Activated T-helper 1 cell treated with anti-CD3 and anti-CD28 coated beads, Interleukin-2, amount 50 U/mL, for 16 hours (primary cell): ENCODE measurements at places on chromosomes 16 and 17.

GRCh38 chr16:19330841-19331397 is 45.4 kb downstream of the CLEC19A start:
- no peak for DNase-seq

DNA sequence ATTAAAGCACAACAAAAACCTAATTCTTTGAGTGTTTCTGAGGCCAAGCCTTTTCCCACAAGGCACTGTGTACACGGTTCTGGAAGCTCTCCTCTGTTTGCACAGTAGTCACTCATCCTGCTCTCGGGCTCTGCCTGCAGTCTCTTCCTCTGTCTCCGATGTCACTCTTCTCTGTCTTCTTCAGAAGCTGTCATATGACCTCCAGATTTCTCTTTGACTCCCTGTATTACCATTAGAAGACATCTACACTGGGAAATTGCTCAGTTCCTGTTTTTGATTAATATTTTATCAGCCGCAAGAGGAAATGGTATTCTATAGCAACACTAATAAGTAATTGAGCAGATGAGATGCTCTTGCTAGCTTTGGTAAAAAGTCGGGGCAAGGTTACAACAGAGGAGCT is 422.9 kb downstream of the WWOX start:
- no peak for DNase-seq

- DNase-seq, result no peak
Observed at GRCh38 chr17:16155536-16155935, 59.8 kb downstream of the NCOR1 start.

- DNase-seq, result no peak
Observed at GRCh38 chr17:72357764-72358365, 237.0 kb downstream of the SOX9 start.

DNA sequence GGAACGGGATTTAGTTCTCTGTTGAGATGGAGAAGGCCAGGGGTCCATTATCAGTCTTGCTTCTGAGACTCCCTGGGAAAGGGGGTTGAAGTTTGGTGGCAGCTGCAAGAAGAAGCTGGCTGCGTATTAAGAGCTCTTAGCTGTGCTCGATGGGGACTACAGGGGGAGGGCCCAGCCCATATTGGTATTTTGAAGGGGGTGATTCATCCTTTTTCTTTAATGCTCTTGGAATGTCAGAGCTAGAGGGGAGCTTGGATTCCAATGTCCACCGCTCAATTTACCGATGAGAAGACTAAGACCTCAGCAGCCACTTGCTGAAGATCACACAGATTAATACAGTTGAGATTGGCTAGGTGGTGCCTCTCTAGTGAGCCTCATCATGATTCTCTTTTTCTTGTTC is 5.0 kb downstream of the NOG start:
- DNase-seq, result no peak

- DNase-seq, result no peak
Observed at GRCh38 chr17:2093349-2093748, 38.4 kb downstream of the HIC1 start.

DNA sequence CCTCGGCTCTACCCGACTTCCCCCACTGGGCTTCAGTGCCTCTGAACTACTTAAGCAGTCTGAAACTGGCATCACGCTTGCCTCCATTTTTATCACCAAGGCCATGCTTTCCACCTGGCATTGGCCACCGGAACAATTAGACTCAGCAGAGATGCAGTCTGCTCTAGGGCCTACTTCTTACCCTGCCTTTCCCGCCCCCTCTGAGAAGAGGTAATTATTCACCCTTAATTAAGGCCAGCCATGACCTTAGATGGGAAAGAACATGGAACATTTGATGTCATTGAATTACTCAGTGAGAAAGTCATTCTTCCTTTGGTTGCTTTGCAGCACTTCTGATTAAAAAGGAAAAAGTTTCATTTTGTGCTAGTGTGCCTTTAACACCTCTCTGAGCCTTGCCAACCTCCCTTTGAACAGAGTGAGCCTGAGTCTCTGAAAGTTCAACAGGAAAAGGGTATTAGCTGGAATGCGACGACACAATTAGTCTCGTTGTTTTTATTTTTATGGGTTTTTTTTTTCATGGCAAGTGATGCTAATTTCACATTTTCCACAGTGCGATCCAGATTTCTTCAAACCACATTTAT is 60.9 kb upstream of the TNRC6A start:
- DNase-seq, result no peak

- DNase-seq, result no peak
Observed at GRCh38 chr17:14318109-14318917, 17.4 kb downstream of the HS3ST3B1 start.

DNA sequence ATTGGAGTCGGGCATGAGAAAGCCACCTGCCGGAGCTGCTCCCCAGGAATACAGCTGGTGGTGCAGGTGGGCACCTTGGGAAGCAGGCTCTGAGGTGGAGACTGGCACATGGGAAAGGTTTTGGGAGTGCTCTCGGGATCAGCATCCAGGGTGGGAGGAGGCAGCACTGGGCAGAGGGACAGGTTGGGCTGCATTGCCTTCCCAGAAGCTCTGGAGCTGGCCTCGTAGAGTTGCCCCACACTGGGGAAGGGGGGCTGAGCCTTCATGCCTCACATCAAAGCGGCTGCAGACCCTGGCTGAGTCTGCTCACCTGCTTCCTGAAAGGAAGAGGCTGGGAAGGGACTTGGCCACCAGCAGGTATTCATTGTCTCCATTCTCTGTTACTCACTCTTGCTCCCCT is 13.5 kb upstream of the GPRC5B start:
- no peak for DNase-seq

GRCh38 chr17:4543557-4544026 is 11.6 kb downstream of the MYBBP1A start:
- no peak for DNase-seq

DNA sequence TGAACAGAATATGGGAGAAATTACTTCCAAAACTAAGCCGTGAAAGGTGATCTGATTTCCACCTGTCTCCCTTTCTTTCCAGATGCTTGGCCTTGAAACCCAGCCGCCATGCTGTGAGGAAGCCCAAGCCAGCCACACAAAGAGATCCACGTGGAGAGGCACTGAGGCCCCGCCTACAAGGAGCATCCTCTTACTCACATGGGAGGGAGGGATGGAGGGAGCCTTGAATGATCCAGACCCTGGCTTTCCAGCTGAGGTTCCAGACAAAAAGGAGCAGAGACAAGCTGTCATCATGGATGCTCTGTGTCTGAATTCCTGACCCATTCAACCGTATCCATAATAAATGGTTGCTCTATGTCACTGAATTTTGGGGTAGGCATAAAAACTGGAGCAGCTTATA is 48.9 kb upstream of the HAPSTR1 start:
- DNase-seq, result no peak

DNA sequence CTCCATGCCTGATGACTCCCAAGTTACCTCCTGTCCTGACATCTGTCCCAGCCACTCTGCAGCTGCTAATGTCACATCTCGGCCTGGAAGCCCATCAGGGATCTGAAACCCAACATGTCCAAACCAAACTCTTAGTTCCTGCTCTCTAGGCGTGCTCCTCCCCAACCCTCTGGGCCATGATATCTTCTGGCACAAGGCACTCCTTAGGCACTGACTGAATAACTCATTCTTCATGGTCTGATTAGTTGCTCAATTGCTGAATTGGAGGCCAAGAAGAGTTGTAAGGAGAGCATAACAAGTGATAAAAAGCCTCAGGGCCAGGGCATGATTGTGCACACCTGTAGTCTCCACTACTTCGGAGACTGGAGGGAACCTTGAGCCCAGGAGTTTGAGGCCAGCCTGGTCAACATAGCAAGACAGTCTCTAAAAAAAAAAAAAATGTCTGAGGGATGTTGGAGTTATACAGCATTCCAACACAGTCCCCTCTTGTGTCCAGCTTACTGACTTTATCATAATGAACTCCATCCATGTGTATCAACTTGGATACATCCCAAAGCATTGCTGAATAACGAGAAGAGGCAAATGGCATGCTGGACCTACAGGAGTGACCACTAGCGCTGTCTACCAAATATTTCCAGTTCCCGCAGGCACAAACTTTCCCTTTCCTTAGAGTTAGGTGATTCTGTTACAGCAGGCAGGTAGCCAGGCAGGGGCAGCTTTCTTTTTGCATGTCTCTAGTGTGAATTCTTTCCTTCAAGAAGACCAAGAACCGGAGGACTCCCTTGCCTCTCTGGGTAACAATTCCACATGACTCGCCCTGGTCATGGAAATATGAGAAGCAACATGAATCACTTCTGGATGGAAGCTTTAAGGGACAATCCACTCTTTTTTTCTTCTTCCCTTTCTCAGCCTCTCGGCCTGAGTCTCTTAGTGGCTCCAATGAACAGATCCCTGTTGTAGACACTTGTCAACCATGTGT is 18.1 kb upstream of the SHCBP1 start:
- no peak for DNase-seq

DNA sequence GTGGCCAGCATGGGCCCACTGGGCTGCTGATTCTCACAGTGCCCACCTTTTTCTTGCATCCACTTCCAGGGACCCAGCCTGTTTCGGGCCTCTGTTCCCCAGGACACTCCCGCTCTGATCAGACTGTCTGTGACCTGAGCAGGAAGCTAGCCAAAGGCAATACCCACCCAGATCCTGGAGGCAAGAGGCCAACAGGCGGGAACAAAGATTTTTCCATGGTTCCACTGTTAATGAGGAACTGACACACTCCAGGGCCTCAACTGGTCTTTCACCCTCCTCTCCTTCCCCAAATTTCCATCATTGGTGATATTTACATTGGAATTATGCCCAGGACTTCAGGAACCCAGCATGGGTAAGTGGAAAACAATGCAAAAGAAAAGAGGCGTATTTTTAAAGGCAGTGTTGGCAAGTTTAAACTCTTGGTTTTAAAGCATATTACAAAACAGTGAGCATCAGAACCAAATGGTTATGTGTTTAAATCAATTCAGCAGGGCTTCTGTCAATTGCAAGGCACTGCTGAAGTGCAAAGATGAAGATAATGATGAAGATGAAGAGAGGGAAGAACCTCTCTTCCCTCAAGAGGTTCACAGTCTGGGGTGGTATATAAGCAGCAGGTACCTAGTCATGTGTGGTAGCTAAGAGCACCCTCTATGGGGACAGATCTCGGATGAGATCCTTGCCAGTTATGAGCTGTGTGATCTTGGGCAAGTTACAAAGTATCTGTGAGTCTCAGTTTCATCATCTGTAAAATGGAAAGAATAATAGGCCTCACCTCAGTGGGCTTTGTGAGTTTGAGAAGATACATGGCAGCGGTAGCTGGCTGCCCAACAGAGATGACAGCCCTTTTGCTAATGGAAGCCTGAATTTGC is 14.4 kb upstream of the ATP2A3 start:
- no peak for DNase-seq

DNA sequence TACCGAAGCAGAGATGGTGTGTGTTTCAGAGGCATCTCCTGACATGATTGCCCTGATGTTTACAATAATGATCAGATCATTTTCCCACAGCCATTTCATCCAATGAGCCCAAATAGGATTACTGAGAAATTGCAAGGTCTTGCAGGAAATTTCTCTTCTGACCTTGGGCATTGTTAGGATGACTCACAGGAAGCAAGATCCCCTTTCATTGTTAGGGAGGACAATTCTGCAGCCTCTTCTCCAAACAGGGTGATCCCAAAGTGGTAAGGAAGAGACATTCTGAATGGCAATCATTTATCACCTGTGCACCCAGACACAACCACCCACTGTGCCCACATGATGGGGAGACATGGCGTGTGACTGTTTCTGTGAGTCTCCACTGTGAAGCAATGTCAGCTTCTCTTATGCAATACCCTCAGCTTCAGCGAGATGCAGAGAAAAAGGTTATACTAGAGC is 306.7 kb upstream of the XYLT1 start:
- no peak for DNase-seq

GRCh38 chr16:54418903-54419302 is 132.3 kb upstream of the IRX3 start:
- no peak for DNase-seq

- DNase-seq, result no peak
Observed at GRCh38 chr16:3173892-3174617, 13.9 kb upstream of the OR1F1 start.

GRCh38 chr17:73644145-73645049 is at the start of gene SDK2:
Gene SDK2 (minus strand): TSS chr17:73644445. CDS start chr17:73644088, 357 bp downstream.
- DNase-seq, result no peak

DNA sequence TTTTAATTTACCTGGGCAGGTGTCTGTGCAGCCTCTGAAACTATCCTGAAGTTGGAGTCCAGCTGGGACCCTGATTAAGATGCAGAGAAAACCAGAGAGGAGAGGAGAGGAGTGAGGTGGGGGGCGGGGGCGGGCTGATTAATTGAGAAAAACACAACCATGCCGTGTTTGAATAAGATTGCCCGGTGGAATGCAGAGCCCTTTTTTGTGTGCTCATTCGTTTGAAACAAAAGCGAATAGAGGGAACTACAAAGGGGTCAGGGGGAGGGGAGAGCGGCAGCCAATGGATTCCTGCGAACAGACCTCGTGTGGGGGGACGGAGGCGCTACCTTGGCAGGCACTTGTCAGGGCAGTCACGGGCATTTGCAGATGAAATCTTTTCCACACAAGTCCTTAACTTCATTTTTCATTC is 355.8 kb downstream of the SOX9 start:
- no peak for DNase-seq

DNA sequence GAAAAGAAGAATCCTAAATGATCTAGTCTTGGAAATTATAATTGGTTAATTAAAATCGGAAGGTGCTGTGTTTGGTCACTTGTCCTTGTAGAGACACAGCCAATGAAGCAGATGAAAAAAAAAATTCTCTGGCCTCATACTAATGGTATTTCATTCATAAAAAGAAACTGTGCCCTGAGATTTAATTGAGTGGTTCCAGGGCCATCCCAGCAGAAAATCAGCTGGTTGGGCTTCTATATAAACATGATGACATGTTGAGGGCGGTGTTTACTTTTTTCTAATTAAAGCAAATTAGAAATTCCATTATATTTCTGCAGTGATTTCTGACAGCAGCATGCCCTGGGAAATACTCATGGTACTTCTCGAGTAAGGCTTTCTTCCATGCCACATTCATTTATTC is 191.9 kb upstream of the KCNJ16 start:
- no peak for DNase-seq

GRCh38 chr17:73042809-73043685 is 49.4 kb downstream of the SLC39A11 start:
- no peak for DNase-seq

GRCh38 chr17:64289741-64290141 is 26.7 kb upstream of the TEX2 start:
- DNase-seq, result no peak

DNA sequence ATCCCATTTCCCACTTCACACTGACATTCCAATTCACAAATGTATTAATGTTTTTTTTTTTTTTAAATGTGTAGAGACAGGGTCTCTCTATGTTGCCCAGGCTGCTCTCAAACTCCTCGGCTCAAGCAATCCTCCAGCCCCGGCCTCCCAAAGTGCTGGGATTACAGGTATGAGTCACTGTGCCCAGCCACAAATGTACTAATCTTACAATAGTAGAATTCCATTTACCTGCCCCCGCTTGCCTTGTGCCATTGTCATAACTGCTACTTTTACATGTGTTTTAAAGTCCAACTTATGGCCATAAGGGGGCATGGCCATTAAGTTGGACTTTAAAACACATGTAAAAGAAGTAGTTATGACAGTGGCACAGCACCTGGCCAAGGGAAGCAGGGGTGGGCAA is 4.6 kb downstream of the MMP28 start:
- no peak for DNase-seq
